ENCODE measurements at places on chromosomes 1 and 21.
A peak's percentile ranks its signal among the peaks of the same experiment; 100 is the strongest.

GRCh38 chr1:241485145-241485544 is 34.4 kb downstream of the FH start:
- no peak for DNase-seq

DNA sequence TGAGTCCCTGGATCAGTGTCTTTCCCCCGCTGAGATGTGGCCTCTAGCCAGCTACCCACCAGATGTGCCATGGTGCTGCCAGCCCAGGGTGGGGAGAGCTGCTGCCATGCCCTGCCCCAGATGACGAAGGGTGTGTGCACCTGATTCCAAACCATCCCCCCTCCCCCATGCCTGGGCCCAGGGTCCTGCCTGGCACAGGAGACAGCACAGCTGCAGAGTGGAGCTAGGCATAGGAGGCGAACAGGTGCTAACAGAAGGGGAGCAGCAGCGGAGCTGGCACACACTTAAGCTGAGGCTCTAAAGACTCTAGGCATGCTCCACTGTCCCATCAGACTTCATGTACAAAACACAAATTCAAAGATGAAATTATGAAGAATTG is 9.0 kb upstream of the LDLRAP1 start:
- DNase-seq, result no peak

DNA sequence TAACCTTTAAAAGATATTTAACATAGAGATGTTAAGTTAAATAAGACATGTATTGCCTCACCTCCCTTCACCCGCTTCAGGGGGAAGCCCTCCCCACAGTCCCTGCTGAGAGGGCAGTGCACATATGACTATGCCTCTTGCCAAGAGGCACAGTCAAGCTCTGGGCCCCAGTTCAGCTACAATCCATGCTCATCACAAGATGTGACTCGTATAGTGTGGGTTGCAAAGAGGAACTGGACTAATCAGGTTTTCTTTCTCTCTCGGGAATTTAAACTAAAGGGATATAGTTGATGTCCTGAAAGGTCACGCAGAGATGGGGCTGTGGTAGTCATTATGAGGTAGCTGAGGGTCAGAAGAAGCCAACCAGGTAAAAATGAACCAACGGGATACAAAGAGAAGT is 35.6 kb downstream of the LYST start:
- DNase-seq, result peak; percentile 60

DNA sequence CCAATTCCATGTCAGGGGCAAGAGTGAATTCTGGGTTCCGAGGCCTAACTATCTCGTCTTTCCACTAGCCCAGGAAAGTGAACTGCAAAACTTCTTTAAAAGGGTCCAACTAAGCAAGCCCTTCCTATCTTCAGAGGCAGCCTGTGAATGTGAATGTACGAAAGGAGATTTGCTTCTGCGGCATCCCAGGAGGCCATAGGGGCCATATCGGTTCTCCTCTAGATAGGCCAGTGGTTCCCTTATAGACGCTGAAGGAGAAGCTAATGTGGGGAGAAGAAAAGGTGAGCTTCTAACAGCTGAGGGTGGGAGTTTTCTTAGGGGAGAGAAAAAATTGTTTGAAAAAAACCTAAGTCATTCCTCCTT is 128.0 kb upstream of the C1orf174 start:
- no peak for DNase-seq

- DNase-seq, result peak; percentile 12
These were observed 24.6 kb downstream of the RALGPS2 start for GRCh38 chr1:178749581-178750166.

DNA sequence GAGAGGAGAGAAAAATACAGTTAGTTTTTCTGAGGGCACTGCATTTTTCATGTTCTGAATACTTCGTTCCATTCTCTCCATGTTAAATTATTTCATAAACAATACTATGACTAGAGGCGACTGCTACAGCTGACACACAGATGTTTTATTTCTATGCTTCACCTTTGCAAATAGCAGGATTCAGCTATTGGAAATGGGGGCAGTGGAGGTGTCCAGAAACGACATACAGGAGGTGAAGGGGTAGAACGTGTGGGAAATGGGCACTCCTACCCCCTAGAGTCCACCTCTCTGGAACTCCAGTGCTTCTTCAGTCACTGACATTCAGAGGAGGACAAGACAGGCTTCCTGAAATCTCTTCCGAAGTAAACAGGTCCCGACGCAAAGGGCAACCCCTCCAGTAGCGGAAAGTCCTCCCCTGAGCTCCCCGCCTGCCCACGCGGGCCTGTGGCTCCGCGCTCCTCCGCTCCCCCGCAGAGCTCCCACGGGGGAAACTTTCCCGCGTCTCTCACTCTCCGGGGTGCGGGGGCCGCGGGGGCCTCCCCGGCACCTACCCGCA is 480 bp downstream of the DPYD start:
- DNase-seq, result peak; percentile 21

DNA sequence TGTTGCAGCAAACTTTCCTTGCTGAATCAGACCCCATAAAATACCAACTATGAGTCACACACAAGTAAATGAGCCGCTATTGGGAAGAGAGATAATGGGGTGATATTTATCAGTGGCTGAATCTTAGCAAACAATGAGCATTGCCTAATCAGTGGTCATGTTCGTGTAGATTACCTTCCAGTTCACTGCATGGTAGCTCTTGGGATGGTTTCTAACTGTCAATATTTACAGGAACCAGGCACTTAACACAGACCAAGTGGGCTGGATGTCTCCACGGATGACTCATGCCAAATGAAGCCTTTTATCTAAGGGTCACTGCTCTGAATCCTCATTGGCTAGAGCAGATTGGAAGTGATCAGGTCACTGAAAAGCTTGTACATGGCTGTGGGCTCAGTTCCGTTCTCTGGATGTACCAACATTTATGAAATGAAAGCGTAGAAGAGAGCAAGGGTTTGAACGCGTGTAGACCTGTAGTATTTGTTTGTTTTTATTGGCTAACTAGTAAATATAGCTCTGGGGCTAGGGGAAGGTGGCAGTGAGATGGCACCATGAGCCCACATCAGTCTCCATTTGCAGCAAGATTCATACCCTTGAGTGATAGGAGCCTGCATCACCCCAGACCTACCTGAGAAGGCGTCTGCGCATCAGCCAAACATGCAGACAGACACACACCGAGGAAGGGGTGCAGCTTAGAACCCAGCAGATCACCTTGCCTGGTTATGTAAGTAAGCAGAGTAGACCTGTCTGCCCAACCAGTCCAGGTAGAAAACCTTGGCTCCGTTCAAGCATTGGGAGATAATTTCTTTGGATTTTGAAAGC is 153.3 kb downstream of the TOMM20 start:
- DNase-seq, result peak; percentile 80

DNA sequence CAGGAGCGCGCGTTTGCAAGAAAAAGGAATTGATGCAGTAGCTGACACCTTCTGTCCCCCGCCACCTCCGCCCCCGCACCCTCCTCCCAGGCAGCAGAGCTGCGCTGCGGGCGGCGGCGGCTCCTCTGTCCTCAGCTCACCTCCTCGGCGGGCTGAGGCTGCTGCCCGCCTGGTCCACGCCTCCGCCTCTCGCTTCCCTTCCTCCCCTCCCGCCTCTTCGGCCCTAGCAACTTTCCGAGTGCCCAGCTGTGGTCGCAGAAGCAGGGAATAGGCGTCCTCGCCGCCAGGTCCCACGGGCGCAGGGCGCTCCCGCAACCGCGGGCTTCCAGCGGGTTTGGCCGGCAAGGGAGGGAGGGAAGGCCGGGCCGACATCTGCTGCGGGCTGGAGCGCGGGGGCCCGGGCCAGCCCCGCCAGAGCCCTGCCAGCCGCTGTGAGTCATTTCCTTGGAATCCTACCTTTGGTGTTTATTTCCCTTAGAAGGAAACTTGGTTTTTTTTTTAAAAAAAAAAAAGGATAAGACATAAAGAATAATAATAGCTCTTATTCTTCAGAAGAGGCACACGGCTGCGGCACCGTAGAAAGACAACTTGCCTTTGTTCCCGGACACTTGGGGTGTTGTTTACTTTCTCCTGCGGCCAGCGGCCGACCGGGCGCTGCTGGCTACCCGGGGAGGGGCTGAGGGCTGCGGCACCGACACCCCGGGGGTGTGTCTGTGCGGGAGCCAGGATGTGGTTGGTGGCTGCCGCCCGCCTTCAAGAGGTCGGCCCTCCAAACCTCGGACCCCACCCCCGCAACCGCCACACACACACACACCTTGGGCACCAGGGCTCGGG is 1.1 kb downstream of the SERTAD4 start:
- DNase-seq, result peak; percentile 74

DNA sequence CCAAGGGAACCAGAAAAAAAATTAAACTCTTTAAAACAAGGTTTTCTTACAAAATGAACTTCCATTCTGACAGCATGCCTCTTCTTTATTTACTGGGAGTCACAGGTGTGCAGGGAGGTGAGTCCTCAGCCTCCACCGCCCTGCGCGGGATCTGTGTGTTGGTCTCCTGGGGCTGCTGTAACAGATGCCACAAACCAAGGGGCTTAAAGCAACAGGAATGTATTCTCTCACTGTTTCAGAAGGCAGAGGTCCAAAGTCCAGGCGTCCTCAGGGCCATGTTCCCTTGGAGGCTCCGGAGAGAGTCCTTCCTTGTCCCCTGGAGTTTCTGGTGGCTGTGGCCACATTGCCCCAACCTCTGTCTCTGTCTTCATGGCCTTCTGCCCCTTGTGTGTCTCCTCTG is 123.6 kb upstream of the C1orf174 start:
- no peak for DNase-seq

DNA sequence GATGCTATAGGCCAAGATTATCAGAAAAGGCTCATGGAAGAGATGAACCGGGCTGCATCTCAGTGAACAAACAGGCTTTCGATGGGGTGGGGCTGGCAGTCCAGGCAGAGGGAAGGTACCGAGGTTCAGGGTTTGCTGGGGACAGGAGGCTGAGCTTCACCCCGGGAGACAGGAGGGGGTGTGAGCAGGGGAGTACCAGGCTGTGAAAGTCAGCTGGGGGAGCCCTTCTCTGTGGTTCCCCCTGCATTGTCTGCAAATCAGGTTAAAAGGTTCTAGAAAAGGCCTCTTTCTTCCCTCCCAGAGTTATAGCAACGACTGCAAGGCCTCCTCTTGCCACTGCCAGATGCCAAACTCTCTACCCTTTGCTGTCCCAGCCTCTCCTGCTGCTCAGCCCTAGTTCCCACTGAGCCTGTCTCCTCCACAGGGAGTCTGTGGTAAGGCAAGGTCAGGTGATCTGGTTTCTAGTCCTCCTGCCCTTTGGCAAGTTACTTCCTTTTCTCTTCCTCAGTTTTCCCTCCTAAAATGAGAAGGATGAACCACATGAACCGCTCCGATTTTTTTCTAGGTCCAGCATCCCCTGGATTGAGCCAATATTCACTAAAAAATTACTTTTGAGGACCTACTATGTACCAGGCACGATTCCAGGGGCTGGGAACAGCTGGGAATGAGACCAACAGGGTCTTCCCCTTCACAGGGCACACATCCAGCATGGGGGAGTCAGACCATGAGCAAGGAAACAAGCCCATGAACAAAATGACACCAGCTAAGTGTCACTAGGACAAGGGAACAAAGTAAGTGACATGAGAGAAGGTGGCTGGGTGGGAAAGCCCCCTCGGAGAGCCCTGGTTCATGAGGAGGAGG is 7.2 kb downstream of the LAD1 start:
- no peak for DNase-seq

DNA sequence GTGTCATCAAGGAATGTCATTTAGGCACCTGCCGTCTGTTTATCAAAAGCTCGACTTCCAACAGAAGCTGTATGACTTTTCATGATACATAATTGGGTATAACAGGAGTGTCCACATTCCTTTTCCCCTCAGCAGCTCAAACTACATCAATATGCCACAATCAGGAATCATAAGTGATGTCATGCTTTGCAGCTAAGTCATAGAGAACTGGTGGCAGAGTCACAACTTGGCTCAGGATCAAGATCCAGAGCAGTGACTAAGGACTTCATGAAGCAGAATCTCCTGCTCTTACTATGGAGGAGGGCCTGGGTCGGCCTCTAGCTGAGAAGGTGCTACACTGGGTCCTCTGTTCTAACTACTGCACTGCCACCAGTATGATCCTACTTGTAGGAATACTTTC is 36.5 kb upstream of the AGBL4 start:
- DNase-seq, result no peak

DNA sequence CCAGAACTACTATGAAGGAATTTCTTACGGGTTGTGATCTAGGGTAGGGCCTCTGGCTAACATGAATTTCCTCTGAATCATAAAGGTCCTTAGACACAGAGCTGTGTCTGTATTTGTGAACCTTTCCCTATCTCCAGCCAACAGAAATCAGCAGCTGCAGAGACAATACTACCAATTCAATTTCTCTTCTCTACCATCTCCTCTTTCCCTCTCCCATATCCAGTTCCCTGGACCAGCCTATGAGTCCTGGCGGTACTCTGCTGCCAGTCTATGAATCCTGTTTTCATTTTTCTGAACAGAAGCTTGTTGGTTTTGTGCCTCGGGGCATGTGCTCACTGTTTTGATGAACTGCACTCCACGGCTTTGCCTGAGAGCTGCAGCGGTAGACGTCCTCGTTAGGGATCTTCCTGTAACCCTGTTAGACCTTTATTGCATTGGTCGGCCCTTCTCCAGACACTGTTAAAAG is 458.0 kb upstream of the VAMP3 start:
- DNase-seq, result peak; percentile 31

DNA sequence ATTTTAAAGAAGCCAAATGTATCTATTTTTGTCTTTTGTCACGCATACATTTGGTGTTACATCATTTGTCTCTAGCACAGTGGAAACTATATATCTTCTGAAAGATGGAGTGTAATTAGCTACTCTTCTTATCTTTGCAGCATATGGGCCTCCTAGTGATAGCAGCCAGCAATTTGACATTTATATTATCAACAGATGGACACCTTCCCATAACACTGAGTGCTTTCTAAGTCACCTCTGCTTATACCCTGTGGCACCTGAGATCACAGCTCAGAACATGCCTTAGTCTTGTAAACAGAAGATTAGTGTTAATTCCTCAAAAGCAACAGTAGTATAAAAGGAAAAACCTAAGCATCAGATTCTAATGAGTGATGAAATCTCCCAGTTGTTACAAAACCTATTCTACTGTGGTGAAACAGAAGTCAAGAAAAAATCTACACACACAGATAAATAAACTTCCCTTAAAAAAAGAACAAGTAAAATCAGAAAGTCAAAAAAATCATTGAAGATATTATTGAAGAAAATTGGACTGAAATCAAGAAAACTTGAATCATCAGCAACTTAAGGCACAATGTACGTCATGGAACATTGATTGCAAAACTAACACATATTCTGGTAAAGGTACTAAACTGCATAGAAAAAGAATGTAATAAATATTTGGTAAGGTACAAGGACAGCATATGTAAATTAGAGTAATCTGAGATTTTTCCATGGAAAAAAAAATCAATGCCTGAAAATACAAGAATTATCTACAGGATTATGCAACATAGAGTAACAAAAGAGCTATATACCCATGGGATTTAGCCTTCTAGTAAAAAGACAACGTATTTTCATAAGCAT is 61.7 kb downstream of the KCNT2 start:
- peak; percentile 16 for DNase-seq
